ENCODE measurements at places on chromosomes 16 and 17.

- no peak for DNase-seq
These were observed 45.2 kb downstream of the ST3GAL2 start for GRCh38 chr16:70393662-70394061.

DNA sequence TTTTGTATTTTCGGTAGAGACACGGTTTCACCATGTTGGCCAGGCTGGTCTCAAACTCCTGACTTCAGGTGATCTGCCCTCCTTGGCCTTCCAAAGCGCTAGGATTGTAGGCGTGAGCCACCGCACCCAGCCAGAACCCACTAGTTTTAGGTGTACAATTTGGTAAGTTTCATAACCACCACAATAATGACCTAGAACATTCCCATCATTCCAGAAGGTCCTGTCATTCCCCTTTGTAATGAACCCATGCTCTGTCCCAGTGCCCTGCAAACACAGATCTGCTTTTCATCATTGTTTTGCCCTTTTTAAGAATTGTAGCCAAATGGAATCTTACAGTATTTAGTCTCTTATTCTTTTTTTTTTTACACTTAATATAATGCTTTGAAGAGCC lies 35.6 kb upstream of the IRF8 start:
- no peak for DNase-seq

DNA sequence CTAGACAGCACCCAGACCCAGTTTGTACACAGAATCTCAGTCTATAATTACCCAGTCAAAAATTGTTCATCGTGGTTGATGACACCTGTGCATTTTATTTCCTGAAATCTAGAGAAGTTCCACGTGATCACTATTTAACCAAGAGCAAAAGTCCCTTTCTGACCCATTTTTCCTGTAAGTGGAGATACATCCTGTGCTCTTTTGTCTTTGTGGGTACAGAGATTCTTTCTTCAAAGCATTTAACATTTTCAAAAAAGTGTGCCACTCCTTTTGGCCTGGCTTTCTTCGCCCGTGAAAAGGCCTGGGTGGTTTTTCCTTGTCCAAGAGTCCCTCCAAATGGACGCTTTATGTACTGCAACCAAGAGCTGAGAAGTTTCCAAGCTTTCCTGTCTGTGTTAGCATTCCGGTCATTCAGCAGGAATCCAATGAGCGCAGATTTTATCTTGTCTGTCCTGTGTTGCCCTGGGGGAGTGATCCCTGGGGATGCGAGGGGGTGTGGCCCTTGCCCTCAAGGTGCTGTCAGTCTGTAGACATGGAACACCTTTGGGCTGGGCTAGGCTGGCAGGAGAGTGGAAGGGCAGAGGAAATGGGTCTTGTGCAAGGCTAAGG lies 161.1 kb upstream of the CACNG5 start:
- peak; percentile 27 for DNase-seq

DNA sequence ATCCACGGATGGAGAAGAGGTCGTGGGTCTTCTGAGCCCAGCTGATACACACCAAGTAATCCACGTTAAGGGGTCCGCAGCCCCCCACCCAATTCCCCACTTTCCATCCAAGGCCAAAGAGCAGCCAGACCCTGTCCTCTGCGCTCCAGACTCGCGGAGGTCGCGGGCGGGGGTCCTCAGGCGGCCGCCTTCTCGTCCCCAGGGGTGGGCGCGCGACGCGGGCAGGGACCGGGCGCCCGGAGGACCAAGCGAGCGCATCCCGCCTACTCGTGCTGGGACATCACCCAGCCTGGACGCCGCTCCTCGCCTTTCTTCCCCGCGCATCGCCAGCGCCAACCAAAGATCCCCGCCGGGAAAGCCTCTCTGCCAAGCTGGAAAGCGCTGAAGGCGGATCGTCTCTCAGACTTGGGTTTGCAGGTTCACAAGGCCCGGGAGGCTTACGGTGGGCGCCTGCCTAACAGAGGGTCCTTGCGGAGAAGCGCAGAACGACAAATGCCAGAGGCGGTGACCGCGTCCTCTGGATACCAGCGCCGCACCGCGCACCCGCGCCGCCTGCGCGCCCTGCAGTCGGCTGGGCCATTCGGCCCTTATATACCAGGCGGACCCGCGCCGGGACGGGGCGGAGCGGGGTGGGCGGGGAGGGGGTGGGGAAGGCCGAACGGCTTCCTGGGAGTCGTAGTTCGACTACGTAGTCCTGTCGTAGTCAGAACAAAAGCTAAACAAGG lies 471.6 kb downstream of the SOX9 start:
- DNase-seq = peak; percentile 3

GRCh38 chr16:78523212-78523985 lies 423.9 kb downstream of the WWOX start:
- no peak for DNase-seq

DNA sequence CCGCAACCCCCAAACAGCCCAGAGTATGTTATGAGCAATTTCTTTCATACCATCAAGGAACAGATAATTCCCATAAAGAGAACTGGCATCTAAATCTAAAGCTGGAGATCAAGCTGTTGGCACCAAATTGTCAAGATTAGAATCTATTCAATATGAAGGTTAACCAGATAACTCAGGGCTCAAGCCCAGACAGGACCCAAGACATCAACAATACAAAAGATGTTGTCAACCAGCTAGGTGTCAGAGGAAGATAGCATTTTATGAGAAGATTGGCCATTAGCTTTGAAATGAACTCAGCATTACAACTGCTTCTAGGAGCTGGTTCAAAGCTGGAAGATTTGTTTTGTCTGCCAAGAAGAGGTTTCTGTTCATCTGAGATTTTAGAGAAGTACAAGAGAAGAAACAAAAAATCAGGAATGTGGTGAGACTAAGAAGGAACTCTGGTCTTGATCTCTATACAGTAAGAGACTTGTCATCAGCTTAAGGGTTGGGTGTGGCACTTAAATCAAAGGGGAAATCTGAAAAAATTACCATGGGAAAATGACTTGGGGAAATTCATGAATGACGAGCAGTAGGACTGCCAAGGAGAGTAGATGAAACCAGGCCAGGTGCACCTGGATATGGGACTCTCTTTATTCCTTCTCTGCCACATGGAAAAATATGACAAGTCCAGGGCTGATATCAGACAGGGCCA lies 64.2 kb upstream of the COX10 start:
- no peak for DNase-seq

DNA sequence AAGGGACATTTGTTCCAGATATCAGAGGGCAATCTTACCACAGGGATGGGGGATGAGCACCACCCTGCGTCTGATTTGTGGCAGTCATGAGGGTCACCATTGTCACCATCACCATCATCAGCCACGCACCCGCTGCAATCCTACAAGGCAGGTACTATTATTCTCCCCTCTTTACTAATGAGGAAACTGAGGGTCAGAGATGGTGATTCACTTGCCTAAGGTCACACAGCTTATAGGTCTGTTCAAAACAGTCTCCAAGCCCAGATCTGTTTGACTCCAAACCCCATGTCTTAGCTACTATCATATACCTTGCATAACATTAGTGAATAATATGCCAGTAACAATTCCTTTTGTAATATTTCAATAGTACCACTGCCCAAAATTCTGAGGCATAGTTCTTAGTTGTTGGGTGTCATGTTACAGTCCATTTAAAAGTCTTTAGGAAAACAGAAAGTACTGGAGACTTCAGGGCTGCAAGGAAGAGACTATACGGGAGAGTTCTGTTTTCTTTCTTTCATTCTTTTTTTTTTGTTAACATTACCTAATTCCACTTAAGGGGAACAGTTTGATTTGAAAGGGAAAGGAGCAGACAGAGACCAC lies 166.4 kb downstream of the C16orf95 start:
- no peak for DNase-seq

DNA sequence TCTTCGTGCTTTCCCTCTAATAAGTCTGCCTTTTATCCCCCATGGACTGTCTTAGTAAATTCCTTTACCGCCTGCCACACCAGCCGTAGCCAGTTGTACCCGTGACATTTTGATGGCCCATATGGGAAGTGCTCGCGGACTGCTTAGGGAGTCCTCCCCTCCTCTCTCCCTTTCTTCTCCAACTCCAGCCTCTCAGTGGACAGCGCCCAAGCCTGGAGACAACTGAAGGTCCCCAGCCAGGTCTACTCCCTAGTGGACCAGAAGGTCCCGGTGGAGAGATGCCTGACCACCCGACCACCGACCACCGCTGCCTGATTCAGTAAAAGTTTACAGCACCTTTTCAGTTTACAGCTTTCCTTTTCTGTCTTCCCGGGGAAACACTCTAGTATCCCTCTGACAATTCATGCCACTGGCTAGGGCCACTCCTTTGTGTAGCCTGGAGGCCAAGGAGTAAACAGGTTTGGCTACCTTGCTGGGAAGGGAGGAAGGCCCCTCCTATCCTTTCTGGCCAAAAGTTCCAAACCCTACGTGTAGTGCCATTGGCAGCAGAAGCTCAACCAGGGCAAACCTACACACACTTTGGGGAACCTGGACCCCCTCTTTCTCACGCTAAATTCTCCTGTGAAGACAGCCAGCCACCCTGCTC lies 18.0 kb downstream of the CTRB2 start:
- DNase-seq = no peak

DNA sequence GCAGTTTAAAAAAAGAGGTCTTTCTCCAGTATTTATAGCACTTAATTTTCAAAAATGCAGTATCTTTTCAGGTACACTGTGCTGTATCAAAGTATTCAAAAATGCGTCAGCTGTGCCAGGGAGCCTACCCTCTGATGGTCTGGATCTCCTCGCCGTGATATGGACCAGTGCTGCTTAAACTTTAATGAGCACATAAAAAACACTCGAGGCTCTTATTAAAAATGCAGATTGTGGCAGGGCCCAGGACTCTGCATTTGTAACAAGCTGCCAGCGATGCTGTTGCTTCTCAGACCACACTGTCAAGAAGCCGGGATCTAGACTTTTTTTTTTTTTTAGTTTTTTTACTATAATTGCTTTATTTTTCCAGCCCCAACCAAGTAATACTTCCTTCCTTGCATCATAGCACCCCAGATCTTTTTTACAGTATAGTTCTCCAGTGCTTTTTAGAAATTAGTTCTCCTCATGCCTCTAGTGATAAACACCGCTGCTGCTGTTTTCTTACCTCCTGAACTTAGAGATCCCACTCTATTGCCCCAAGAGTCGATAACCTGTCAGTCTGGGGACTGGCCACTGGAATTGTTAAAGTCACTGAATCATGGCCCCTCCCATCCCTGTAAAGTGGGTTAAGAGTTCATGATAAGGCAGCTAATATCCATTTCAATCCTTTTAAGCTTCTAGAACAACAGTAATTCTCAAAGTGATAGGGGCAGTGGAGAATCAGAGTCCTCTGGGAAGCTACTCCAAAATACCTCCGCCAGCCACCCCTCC lies 1.6 kb upstream of the SMARCD2 start:
- no peak for DNase-seq

DNA sequence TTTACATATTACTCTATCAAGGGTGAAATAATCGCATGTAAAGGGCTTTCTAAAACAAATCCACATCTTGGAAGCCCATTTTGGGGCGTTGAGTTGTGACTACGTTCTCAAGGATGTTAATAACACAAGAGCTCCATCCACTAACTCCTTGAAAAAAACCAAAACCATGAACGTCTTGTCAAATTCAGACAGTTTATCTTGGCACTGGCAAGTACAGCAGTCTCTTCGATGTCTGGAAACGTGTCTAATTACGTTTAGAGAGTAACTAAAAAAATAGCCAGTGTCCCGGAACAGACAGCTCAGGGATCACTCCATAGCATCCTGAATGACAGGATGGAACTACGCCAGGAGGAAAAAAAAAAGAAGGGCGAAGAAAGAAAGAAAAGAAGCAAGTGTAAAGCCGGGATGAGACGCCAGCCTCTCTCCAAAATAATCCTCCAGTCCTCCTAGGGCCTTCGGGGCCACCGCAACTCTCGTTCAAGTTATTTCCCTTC lies 954 bp downstream of the MYO1D start:
- no peak for DNase-seq

GRCh38 chr16:22274916-22275315 lies 22.3 kb upstream of the POLR3E start:
- no peak for DNase-seq

- no peak for DNase-seq
These were observed 7.0 kb downstream of the FBF1 start for GRCh38 chr17:75933808-75934207.

DNA sequence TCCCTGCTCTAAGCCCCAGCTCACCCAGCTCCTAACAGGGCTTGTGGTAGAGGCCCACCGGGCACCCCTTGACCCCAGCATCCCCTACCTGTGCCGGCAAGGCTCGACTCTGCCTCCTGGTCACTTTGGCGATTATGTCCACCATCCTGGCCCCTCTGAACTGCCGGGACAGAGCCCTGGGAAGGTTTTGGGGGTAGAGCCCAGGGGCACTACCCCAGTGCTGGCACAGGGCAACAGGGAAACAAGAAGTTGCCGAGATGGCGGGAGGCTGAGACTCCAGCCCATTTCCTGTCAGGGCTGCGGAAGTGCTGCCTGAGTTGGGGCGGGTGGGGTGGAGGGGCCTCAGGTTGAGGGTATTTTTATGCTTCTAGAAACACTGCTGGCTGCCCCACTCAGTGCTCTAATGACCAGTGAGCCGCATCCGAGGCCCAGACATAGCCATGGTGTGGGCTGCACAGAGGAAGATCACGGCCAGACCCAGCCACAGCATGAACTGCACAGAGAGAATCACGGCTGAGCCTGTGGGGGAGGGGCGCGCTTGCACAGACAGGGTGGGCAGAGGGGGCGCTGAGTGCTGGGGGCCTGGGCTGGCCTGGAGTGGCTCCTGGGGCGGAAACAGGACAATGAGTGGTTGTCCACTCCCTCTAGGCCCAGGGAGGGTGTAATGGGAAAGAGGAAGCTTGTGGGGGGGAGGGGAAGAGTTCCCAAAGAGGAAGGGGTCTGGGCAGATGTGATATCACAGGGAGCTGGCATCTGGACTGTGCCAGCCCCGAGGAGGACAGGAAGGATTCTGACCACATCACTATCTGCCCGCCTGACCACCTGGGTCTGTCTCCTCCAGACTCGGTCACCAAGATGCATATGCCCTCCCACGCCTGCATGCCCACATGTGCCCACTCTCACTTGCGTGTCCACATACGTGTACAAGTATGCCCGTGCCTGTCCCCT lies 22.3 kb downstream of the ARHGAP27 start:
- DNase-seq = peak; percentile 55

GRCh38 chr16:24013864-24014645 lies 178.3 kb downstream of the PRKCB start:
- peak; percentile 8 for DNase-seq

DNA sequence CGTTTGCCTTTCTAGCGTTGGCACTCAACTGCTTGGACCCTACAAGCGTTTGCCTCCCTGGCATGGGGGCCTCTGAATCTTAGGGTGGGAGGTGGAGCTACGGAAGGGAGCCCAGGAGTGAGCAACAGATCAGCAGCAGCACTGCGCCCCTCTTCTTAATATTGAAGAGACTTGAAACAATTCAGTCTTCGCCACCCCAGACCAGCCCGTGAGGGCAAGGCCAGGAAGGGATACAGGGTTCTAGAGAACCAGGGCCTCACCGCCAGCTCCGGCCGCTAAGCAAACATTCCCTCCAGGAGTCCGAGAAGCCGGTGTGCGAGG lies 1.5 kb upstream of the GPRC5C start:
- DNase-seq = no peak

DNA sequence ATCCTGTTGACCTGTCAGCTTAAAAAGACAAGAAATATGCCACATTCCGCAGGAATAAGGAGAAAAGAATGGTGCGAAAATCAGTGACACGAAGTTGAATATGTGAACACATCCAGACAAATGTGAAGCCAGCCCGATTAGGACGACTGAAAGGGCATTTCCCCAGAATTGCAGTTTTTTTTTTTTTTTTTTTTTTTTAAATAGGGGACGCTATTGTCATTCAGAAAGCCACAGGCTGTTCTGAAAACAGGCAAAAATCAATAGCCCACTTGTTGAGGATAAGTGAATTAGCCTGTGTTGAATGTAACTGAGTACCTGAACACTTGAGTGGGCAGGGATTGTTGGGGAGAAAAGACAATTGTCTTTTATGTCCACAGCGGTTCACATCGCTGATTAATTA lies 507.1 kb downstream of the WWOX start:
- no peak for DNase-seq
